Endothelial cell of umbilical vein (primary cell): ENCODE measurements at places on chromosomes 7 and 10. TPM values are rescaled to one million over a fixed set of nuclear protein-coding genes. Genes with fewer than 3 reads are reported as not detected.

GFRA1 gene
- 0.88 and 0.95 TPM in 2 replicates for total RNA-seq

FAM25G gene
- total RNA-seq: not detected in 2 replicates

CCL24 gene
- not detected in 2 replicates for total RNA-seq

OR2A42 gene
- total RNA-seq: not detected in 2 replicates

DGKB gene
- 0.44 TPM in 1 of 2 replicates, not detected in the other for total RNA-seq

DENND2A gene
- 0.33 TPM in 1 of 2 replicates, not detected in the other for total RNA-seq

TPST1 gene
- total RNA-seq: 18.7 and 19.1 TPM in 2 replicates

CYP2C8 gene
- not detected in 2 replicates for total RNA-seq

SEC31B gene
- 11.1 and 12.5 TPM in 2 replicates for total RNA-seq

HOXA2 gene
- total RNA-seq: 2.2 and 2.3 TPM in 2 replicates

CLCN1 gene
- not detected in 2 replicates for total RNA-seq

RELN gene
- total RNA-seq: 0.15 and 1.4 TPM in 2 replicates

AGBL3 gene
- total RNA-seq: 3.2 and 3.4 TPM in 2 replicates

MBL2 gene
- total RNA-seq: not detected in 2 replicates

ARID5B gene
- total RNA-seq: 7.0 and 8.9 TPM in 2 replicates

KCNIP2 gene
- 2.2 and 3.0 TPM in 2 replicates for total RNA-seq

ZCWPW1 gene
- 0.31 and 0.48 TPM in 2 replicates for total RNA-seq
